ENCODE measurements at places on chromosomes 2 and 18.

DNA sequence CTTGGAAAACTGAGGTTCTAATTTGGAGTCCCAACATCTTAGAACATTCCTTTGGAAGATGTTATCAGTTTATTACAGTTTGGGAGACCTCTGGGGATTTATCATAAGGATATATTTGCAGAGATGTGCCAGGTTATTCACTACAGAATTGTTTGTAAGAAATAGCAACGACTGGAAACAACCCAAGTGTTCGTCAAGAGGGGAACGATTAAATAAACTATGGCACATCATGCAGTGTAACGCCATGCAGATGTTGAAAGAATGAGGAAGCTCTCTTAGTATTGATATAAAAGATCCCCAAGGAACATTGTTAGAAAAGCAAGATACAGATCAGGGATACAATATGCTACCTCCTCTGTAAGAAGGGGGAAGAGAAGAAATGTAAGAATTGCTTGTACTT lies 210.6 kb downstream of the TMEM247 start:
- no peak for DNase-seq

DNA sequence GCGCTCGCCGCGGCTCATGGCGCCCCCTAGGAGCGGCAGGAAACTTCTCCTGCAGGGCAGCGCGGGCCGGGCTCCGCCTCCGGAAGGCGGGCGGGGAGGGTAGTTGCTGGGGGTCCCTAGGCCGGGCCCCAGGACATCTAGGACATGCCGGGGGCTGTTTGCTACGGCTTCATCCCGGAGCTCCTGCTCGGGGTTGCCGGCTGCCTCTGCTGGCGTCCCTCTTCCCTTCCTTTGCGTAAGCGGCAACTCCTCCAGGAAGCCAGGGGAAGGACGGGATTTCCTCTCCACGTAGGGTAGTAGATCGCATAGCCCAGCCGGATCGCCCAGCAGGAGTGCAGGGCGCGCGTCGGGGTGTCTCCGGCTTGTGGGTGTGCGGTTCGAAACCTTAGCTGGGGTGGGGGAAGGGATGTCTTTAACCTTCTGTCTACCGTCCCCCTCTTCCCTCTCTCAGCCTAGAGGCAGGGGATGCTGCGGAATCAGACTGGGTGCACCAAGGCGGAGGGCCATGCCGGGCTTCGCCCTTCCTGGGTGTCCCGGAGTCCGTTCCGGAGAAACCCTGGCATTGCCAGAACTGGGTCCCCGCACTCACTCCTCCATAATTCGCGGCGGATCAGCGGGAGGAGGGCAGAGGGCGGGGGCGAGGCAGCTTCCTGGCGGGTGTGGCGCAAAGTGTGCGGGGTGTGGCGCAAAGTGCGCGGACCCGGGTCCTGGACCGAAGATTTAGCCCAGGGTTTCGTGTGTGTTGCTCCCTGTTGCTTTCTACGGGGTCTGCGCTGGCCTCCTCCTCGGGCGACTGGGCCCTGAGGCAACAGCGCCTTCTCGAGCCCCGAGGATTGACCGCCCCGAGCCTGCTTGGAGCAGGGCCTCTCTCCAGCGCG lies 12.2 kb upstream of the SKOR2 start:
- DNase-seq, result no peak

DNA sequence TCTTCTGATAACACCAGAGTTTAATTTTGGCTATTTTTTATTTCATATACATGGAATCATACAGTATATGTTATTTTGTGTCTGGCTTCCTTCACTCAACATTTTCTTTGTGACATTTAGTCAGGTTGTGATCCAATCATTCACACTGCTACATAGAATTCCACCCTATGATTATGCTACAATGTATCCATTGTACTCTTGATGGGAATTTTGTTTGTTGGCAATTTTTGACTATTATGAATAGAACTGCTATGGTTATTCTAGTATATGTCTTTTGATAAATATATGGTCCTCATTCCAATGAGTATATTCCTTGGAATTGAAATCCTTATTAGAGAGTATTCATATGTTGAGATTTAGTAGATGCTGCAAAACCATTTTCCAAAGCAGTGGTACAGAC lies 936.4 kb upstream of the CHAC2 start:
- DNase-seq, result no peak

DNA sequence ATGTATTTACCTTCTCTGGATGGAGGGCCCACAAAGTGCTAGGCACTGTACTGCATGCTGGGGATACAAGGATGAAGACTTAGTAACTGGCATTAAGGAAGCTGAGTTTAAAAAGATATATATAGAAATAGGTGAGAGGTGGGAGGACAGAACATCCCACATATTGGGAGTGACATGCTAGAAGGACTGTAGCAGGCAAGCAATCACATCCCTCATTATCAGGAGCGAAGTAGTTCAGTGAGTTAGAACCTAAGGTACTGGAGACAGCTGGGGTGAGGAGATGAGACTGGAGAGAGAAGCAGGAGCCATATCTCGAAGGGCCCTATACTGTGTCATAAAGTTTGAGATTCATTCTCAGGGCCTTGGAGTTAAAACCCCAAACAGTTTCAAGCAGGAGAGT lies 10.9 kb upstream of the OSBPL1A start:
- no peak for DNase-seq

- no peak for DNase-seq
Measured at GRCh38 chr2:55014962-55015939, 35.0 kb downstream of the RTN4 start.
